ENCODE measurements at places on chromosomes 4 and X.

- no peaks in the 10 kb centered on the region for H3K27me3 ChIP-seq
Observed at GRCh38 chrX:70134116-70134477, 850 bp downstream of the IGBP1 start.

GRCh38 chrX:7263330-7263729, 115.4 kb upstream of the PUDP start:
- H3K4me3 ChIP-seq: no peak overlapping the region
- H3K27ac ChIP-seq: no peak overlapping the region
- H3K27me3 ChIP-seq: no peaks in the 10 kb centered on the region
- peaks cover 7% of the 10 kb centered on the region for H3K36me3 ChIP-seq

DNA sequence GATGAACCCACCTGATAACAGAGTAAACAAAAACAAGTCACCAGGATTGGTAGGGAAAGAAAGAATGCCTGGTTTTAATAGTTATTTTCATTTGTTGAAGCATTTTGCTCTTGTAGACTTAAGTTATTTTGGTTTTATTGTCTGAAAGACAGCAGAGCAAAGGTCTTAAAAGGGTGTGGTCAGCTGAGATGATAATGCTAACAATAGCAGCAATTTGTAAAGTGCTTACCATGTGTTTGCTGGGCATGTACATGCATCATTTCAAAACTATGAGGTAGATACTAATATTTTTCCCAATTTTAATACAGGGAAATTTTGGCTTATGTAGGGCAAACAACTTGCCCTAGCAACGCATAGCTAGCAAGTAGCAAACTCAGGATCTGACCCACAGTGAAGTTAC, 46.8 kb upstream of the SLC10A4 start:
- H3K4me3 ChIP-seq: no peak overlapping the region
- DNase-seq: no peak
- H3K27me3 ChIP-seq: no peaks in the 10 kb centered on the region
- no peak overlapping the region for H3K27ac ChIP-seq
- H3K4me1 ChIP-seq: no peaks in the 10 kb centered on the region
- H3K36me3 ChIP-seq: no peaks in the 10 kb centered on the region

- H3K27ac ChIP-seq: no peak overlapping the region
- H3K36me3 ChIP-seq: no peaks in the 10 kb centered on the region
- H3K27me3 ChIP-seq: peaks cover 94% of the 10 kb centered on the region
- peaks cover 25% of the 10 kb centered on the region for H3K4me1 ChIP-seq
- no peak for DNase-seq
Observed at GRCh38 chr4:5890063-5890727, 2.7 kb downstream of the CRMP1 start.
